Stimulated activated CD4-positive, alpha-beta T cell treated with anti-CD3 and anti-CD28 coated beads, TNF-alpha, amount 100 ng/mL, for 1 hour (primary cell): ENCODE measurements at places on chromosomes 16 and 17.

GRCh38 chr17:8709006-8709405 lies 35.6 kb downstream of the CCDC42 start:
- DNase-seq = no peak

DNA sequence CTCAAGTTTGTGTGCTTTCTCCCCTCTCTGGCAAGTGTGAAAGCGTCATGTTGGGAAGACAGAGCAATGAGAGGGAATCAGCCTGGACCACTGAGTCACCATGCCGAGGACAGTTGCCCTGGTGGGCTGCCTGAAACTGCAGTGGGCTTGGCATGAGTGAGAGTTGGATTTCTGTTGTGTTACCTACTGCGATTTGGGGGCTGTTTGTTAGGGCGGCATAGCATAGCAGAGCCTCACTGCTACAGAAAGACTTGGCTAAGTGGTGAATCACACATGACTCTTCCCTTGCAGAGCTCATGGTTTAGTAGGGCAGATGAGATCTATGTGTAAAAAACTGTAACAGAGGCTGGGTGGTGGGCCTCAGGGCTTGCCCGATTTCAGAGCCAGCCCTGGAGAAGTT lies 324.6 kb downstream of the C16orf95 start:
- DNase-seq = no peak

GRCh38 chr17:67121316-67121891 lies 77.0 kb downstream of the CACNG1 start:
- no peak for DNase-seq

GRCh38 chr17:58285422-58285810 lies 4.7 kb upstream of the MPO start:
- no peak for DNase-seq

DNA sequence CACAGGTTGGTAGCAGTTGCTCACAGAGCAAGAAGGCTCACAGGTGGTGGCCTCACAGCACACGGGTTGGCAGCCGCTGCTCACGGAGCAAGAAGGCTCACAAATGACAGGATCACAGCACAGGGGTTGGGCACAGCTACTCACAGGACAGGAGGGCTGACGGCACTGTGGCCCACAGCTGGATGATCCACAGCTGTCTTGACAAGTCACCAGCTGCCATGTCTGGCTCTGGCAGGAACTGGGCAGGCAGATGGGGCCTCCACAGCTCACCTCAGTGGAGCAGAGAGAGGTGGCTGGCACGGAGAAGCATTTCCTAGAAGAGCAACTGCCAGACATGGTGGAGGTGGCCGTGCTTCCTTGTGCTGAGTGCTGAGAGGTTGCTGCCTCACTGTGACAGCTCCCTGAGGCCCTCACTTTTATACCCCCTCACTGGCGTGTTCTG lies at the start of gene KRTAP16-1:
Gene KRTAP16-1, minus strand, starts transcription at position 392 of the 442 bp plus-strand sequence. Its CDS starts 56 bp downstream, at position 336.
- peak; percentile 18 for DNase-seq

- DNase-seq = no peak
Measured at GRCh38 chr16:11611871-11612664, 25.3 kb upstream of the LITAF start.

- DNase-seq = no peak
Measured at GRCh38 chr17:6044261-6044660, 25.9 kb upstream of the WSCD1 start.
